Activated T-helper 1 cell treated with anti-CD3 and anti-CD28 coated beads, Interleukin-2, amount 50 U/mL, for 16 hours (primary cell): ENCODE measurements at places on chromosomes 2 and 18.

- no peak for DNase-seq
These were observed 325.9 kb downstream of the PAX3 start for GRCh38 chr2:221972813-221973478.

- no peak for DNase-seq
These were observed 201.0 kb upstream of the RBMS1 start for GRCh38 chr2:160694631-160695030.

DNA sequence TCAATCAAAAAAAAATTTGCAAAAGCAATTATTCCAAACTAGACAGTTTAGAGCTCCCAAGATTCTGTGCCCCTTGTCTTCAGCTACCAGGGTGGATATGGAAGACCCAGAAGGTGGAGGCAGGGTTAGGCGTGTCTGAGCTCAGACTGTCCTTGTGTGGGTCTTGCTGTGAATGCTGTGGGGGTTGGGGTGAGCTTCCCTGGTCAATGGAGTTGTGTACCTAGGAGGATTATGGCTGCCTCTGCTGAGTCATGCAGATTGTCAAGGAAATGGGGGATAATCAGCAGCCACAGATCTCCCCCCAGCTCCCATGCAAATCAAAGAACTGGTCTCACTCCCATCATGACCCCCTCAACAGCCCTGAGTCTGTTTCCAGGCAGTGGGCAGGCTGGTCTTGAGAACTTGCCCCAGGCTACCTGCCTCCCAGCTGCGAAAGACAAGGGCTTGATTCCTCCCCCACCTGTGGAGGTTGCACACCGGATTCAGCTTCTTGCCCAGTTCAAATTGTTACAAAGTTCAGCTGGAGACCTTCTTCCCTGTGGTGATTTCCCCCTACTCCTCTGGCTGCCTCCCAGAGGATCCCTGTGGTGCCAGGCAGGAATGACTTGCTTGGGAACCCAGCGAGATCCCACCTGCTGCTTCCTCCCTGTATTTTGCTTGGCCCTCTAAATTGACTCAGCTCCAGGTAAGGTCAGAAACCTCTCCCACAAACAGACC is 77.0 kb downstream of the RAD51AP2 start:
- no peak for DNase-seq

- DNase-seq: no peak
These were observed 251.8 kb downstream of the AGAP1 start for GRCh38 chr2:235745597-235745996.

- DNase-seq: no peak
These were observed 69.2 kb downstream of the RIT2 start for GRCh38 chr18:43046322-43046721.

- DNase-seq: no peak
These were observed 141.4 kb downstream of the FAM124B start for GRCh38 chr2:224260372-224261020.

- DNase-seq: no peak
These were observed 324.9 kb upstream of the SOX11 start for GRCh38 chr2:5367321-5367720.

DNA sequence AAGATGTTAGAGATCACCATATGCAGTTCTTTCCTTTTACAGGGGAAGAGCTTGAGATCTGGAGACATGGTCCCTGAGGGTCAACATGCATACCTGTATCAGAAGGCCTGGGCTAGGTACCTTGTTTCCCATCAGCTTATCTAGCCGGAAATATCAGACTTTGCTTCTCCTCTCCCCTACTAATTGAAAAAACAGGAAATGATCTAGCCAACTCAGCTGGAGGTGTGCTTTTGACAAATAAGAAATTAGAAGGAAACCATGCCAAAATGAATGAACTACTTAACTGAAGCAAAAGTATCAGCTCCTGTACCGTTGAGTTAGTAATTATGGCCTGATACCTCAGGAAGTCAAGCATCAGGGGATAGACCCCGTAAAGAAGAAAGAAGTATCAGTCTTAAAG is 20.4 kb downstream of the PKP4 start:
- DNase-seq: no peak

DNA sequence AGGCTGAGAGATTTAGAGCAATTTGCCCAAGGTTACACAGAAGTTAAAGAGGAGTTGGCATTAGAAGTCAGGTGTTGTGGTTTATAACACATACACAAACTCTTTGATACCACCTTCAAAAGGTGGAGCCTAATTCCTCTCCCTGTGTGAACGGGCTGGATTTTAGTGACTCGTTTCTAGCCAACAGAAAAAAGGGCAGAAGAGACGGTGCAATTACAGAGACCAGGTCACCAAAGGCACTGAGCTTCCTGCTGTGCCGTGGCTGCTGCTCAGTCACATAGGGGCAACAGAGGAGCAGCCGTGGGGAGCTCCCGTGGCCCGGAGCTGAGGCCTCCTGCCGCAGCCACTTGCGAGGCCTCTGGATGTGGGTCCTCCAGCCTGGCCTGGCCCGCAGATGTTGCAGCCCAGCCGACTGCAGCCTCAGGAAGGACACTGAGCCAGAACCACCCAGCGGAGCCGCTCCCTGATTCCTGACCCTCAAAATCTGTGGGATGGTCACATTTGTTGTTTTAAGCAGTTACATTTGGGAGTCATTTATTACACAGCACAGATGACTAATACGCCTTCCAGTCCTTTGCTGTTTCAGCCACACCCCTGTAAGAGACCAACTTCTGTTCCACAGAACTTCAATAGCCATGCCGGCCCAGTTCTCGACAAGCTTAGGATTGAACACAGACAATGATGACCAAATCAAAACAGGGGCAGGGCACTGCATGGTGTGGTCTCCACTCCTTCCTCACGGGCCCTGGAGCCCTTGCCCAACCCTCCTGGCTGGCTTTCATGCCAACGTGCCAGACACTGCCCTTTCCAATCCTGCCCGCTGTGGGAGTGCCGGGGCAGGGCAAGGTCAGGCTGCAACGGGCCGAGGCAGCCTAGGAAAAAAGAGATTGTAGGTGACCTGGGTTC is 17.1 kb downstream of the EDAR start:
- no peak for DNase-seq

- no peak for DNase-seq
These were observed 6.0 kb downstream of the RAB11FIP5 start for GRCh38 chr2:73106791-73107190.

GRCh38 chr2:171837736-171838135 is 56.3 kb downstream of the SLC25A12 start:
- DNase-seq: no peak

GRCh38 chr2:148987286-148987685 is 51.2 kb upstream of the LYPD6B start:
- DNase-seq: no peak

DNA sequence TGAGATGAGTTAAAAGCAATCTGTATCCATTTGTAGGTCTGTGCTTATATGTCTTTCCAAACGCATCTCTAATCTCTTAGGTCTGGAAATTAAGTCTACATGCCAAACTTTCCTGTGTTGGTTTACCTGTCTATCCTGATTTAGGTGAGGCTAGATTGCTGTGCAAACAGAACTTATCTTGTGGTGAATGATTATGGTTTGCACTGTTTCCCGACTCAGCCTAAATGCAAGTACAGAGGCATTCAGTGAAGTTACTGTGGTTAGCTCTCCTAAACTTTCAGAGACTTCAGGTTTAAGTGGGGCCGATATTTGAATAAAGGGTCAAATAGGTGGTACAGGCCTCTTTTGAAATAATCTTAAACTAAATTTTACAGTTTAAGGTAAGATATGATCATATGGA is 103.5 kb downstream of the ICOS start:
- DNase-seq: no peak

DNA sequence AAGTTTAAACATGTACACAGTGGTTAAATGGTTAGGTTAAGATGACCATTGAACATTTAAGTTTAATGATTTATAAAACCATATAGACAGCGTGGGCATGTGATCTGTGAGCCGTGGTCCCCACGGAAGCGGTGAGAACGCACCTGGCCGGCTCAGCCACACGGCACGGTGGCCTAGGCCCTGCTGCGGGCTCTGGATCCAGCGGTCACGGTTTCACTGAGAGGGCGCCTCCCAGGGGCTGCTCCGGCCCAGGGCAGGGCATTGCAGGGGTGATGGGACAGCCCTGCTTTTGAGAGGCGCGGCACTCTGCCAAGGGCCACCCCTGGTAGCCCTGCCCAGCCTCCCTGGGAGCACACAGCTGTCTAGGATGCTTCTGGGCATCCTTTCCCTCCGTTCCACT is 124.9 kb downstream of the RGPD3 start:
- no peak for DNase-seq

DNA sequence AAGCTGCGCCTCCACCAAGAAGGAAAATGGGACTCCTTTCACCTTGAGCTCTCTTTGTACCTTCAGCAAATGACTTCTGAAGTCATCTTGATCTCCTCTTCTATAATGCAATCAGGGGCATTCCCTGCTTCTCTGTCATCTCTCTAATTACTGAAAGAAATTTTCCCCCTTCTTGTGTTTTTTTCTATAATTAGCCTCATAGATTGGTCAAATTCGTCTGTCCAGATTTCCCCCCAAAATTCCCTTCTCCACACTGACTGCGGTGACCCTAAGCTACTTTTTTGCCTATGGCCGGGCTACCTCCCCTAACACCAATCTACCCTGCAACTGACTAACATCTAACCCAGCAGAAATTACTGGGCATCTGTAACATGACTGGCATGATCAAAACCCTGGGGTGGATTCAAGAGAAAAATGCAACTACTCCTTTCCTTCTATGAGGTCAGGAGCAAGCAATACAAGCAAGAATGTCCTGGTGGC is 168.6 kb downstream of the BCL2 start:
- DNase-seq: no peak

GRCh38 chr2:33518929-33519328 is 42.5 kb downstream of the RASGRP3 start:
- DNase-seq: no peak

DNA sequence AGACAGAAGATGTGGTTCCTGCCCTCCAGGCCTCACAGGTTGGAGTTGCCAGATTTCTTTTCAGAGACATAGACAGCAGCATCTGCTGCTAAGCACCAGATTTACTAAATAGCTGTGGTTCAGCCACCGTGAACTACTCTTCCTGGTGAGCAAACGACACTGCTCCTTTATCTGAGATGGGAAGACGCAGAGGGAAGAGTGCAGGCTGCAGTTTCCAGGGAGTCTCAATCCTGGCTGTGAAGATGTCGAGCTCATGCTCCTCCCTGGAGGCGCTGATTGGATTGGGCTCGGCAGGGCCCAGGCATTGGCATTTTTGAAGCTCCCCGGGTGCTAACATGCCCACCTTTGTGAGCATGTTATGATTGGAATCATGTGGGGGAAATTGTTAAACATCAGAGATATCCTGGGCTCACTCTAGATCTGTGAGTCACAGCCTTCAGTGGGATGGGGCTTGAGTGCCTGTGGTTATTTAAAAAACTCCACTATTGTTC is 314.8 kb downstream of the TSN start:
- no peak for DNase-seq
